ENCODE measurements at places on chromosomes 3 and 15. TPM values are rescaled to one million over a fixed set of nuclear protein-coding genes. Genes with fewer than 3 reads are reported as not detected.

NR2E3 gene
- not detected for total RNA-seq

ERICH6 gene
- total RNA-seq: 0.07 TPM

MBD4 gene
- total RNA-seq: 48.2 TPM

PRICKLE2 gene
- 3.2 TPM for total RNA-seq

PLA1A gene
- total RNA-seq: not detected

PARP6 gene
- total RNA-seq: 34.6 TPM

PPM1L gene
- total RNA-seq: 0.84 TPM

TRAIP gene
- 6.5 TPM for total RNA-seq

KIF23 gene
- total RNA-seq: 73.1 TPM

IL16 gene
- total RNA-seq: not detected

PLA2G4B gene
- total RNA-seq: not detected

IMPG2 gene
- total RNA-seq: under 0.01 TPM

TRPM1 gene
- total RNA-seq: 0.02 TPM

PLXNB1 gene
- 4.1 TPM for total RNA-seq

LDHAL6B gene
- total RNA-seq: not detected

SLC12A1 gene
- not detected for total RNA-seq

ATG7 gene
- total RNA-seq: 68.7 TPM

PTPRG gene
- total RNA-seq: 15.9 TPM

MINAR1 gene
- total RNA-seq: 2.5 TPM
